ENCODE measurements at places on chromosomes 12 and 14.

- DNase-seq: no peak
Observed at GRCh38 chr12:128619263-128619662, 204.5 kb downstream of the SLC15A4 start.

GRCh38 chr14:58639842-58640484, 2.2 kb downstream of the DACT1 start:
- DNase-seq: no peak

DNA sequence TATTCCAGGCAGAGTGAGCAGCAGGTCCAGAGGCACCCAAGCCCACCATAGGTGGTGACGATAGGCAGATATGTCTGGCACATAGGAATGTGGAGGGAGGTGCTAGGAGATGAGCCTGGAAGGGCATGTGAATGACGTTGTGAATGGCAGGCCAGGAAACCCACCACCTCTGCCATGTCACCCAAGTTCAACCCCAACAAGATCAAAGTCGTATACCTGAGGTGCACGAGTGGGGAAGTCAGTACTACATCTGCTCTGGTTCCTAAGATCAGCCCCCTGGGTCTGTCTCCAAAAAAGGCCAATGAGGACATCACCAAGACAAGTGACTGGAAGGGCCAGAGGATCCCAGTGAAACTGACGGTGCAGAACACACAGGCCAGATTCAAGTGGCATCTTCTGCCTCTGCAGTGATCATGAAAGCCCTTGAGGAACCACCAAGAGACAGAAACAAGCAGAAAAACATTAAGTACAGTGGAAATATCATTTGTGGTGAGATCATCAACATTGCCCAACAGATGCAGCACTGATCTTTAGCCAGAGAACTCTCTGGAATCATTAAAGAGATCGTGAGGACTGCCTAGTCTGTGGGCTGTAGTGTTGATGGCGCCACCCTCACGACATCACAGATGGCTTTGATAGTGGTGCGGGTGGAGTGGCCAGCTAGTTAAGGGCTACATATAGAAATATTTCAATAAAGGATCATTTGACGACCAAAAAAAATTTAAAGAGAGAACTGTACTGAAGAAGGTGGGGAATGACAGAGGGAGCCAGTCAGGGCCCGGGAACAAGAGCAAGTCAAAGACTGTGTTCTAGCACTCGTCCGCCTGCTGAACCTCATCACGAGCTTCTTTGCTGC, 99.7 kb downstream of the ZFP36L1 start:
- no peak for DNase-seq

DNA sequence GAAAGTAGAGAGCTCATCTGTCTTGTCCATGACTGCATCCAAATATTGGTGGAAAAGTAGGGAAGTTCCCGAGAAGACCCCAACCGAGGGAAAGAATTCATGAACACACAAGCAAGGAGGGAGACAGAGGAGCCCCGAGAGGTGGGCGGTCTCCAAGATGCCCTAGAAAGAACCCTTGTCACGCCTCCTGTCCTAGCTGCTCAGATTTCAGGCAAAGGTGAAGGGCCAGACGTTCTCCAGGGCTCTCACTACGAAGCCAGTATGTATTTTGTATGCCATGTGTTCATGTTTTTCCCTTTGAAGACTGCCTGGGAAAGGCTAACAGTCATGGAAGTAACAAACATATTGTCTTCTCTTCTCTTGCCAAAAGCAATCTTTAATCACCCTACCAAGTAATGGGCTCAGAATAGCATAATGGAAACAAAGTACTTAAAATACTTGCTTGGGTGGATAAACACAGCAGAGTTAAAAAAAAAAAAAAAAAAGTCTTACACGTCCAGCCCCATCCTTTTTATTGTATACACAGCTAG, 99.2 kb upstream of the TBX3 start:
- DNase-seq: no peak

GRCh38 chr14:29820785-29821184, 106.9 kb downstream of the PRKD1 start:
- DNase-seq: no peak

DNA sequence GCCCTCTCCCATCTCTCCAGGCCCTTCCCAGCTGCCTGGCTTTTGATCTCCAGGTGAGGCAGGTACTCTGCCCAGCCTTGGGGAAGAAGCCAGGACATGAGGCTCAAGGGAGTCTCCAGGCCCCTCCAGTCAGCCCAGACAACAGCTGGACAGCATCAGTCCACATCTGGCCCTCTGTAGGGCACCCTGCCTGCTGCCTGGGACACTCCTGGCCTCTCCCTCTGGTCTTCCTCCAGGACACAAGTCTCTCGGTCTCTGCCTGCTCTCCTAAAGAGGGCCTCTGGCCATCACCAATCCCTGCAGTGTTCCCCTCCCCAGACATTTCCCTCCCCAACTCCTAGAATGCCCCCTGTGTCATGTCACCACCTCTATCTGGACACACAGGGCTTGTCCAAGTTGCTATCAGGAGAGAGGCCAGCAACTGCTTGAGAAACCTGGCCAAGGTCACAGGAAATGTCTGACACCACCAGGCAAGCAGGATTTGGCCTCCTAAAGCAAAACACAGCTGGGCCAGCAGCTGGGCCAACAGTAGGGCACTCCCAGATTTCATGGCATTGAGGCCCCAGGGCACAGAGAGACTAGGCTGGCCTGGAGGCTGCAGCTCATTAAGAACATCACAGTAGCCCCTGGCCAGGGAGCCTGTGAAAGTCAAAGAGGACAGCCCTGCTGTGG, 29.0 kb downstream of the LTBP2 start:
- no peak for DNase-seq

GRCh38 chr14:71803539-71804260, 128.5 kb upstream of the RGS6 start:
- no peak for DNase-seq

DNA sequence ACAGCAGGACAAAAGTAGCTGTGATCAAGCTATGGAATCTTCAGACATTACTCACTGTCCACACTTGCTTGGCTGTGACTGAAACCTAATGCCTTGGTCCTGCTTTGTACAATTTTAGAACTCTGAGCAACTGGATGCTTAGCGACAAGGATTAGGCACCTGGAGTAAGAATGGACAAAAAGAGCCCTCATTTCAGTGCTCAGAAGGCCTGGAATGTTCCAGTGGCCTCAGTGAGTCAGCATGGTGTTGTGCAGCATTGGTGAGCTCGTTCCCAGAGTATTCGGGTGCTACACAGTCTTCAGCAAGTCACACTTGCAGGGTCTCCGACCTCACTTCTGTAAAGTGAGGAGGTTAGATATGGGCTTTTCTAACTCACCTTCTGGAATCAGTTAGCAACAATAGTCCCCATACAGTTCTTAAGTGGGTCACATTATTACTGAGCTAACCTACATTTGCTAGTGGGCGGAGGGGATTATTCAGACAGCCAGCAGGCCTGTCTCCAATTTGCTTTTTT, 108.0 kb upstream of the MDM1 start:
- DNase-seq: no peak

DNA sequence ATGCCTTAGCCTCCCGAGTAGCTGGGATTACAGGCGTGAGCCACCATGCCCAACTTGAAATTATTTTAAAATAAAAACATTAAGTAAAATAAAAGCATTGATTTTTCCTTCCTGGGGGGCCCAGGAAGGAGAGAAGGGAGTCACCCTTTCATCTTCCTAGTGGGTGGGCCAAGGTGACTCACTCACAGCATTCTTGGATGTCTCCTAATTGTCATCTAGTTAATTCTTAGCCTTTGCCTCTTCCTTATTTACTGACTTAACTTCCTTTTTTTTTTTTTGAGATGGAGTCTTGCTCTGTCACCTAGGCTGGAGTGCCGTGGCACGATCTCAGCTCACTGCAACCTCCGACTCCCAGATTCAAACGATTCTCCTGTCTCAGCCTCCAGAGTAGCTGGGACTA, 29.2 kb downstream of the TMEM120B start:
- no peak for DNase-seq

- DNase-seq: no peak
Observed at GRCh38 chr14:92473969-92474535, 39.5 kb upstream of the RIN3 start.

DNA sequence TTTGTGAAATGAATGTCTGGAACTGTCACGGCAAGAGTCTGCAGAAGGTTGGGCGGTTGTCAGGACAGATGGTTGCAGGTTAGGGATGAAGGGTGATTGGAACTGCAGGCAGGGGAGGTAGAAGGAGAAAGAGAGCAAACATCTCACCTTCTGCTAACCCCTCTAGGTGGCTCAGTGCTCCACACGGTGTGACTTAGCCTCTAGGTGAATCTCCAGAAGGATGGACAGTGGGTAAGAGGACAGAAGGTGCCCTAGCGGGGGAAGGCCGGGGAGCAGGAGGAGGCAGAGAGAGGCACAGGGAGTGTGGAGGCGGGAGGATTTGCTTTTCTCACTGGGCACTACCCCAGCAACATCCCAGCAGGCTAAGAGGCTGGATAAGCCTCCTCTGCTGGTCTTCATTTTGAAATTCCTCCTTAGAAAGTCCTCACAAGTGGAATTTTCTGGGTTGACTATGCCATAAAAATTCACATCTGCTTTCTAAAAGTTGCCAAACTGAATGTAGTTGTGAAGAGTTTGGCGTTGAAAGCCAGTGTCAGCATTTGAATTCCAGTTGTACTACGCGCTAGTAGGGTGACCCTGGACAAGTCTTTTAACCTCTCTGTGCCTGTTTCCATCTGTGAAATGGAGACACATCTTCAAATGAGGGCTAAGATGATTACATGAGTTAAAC, 10.7 kb upstream of the GPR68 start:
- no peak for DNase-seq

- DNase-seq: peak; percentile 67
Observed at GRCh38 chr12:46219877-46220655, 48.8 kb downstream of the SLC38A1 start.

DNA sequence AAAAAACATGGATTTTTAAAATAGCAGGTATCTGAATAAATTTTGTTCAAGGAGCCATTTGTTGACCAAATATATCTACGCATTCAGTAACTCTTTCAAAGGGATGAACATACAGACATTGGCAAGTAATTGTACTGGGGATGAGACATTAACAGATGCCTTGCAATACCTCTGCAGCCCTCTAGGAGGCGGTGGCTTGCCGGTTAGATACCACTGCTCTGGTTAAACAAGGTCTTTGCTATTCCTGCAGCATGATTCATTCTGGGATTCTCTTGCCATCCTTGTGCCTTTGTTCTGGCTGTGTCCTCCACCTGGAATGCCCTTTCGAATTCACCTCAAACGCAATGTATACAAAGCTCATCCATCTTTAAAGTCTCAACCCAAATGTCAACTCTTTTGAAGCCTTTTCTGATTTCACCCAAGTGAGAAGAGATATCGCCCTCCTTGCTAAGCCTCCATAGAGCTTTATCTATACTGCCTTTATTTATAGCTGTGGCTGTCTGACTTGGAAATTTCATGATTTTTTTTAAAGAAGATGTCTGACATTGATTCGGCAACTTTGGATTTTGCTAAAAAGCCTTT, 131.0 kb upstream of the SRRM4 start:
- DNase-seq: no peak

- no peak for DNase-seq
Observed at GRCh38 chr12:75981247-75982168, 50.1 kb downstream of the PHLDA1 start.

GRCh38 chr14:102499401-102500157, 10.0 kb downstream of the ANKRD9 start:
- DNase-seq: no peak

DNA sequence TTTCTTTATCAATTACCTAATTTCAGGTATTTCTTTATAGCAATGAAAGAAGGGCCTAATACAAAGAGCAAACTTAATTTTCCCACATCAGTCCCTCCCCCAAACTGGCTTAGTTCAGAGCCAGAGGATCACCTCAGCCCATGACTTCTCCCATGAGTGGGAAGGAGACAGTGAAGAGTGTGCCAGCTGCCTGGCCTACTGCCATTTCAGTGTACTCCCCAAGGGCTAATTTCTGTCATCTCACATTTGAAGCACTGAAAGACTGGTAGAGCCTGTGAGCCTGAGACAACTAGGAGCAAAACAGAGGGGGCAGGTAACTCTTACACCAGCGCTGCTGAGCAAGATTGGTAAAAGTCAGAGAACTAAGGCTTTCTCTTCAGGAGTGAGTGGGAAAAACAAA, 29.1 kb upstream of the ADAM20 start:
- no peak for DNase-seq

DNA sequence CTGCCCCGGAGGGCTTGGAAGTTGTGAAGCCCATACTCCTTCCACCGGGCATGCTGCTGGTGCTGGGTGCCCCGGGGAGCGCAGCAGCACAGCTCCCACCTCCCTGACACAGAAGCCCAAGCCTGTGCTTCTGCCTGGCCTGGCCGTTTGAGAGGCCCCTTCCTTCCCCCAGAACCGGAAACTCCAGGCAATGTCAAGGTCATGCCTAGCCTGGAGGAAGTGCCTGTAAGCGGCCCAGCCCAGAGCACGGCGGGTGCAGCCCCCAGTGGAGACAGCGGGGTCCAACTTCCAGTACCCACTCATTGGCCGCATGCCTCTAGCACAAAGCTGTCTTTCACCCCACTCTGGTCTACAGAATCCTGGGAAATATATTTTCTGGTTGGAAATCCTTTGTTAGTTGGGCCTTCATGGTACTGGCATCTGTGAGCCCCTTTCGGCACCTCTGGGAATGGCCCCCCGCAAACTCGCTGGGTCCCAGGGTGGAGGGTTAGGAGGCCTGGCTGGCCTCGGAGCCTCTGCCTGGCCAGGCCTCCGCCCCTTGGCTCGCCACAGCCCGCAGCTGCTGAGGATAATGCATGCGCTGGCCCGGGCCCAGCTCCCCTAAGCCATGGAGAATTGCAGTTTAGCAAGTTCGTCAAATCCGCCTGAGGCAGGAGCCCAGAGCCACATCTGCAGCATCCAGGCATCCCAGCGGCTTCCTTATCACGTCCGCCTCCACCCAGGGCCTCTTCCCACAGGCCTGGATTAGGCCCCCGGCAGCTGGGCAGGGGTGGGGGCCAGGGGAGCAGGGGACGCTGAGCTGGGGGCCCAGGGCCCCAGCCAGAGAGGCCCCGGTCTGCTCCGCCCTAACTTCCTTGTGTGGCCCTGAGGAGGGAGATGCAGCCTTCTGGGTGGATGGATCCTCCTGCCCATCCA, 48.9 kb upstream of the DLK1 start:
- no peak for DNase-seq

DNA sequence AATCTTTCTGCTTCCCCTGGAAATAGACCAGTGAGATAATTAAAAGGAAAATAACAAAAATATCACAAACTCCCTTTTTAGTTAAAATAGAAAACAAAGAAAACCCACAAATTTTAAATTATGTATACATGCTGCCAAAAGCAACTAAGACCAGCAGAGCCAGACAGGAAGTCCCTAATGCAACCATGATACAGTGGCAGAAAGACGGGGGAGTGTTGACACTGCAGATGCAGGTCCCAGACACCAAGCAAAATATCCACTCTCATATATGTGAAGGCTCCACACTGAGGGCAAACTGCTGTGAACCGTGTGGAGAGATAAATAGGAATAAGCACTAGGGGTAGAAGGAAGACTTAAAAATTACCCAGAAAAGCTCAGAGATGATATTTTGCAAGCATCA, 401.0 kb downstream of the BTG1 start:
- DNase-seq: no peak

GRCh38 chr14:60768602-60769001, 34.0 kb downstream of the MNAT1 start:
- DNase-seq: no peak

- no peak for DNase-seq
Observed at GRCh38 chr12:124053851-124054250, 80.8 kb downstream of the ZNF664 start.
